ENCODE measurements at places on chromosomes 5 and 9.

GRCh38 chr9:89426384-89426961 is 71.4 kb downstream of the SEMA4D start:
- DNase-seq, result no peak

DNA sequence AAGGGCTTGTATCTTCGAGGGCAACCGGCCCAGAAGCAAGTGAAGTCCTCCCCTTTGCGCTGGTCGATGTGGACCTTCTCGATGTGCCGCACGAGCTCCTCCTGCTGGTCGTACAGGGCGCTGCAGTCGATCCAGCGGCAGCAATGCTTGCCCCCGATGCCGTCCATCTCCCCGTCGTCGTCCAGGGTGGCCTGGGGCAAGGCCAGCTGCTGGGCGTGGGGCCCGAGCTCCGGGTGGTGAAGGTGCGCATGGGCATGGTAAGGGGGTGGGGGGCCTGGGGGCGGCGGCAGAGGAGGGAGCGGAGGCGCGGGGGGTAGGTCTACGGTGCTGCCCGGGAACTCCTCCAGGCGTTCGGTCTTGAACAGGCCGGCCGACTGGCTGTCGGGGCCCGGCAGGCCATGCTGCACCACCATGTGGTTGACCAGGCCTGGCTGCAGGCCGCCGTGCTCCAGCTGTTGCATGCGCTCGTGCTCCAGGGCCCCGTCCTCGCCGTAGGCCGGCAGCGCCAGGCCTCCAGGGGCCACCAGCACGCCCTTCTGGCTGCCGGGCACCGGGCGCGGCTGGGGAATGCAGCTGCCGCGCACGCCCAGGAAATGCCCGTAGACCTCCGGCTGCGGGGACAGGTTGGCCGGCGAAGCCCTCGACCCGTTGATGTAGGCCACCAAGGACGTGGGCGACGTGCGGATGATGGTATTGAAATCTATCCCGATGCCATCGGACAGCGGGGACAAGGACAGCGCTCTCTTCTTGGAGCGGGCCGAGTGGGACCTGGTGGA is 181.8 kb downstream of the GLIS3 start:
- DNase-seq, result no peak

DNA sequence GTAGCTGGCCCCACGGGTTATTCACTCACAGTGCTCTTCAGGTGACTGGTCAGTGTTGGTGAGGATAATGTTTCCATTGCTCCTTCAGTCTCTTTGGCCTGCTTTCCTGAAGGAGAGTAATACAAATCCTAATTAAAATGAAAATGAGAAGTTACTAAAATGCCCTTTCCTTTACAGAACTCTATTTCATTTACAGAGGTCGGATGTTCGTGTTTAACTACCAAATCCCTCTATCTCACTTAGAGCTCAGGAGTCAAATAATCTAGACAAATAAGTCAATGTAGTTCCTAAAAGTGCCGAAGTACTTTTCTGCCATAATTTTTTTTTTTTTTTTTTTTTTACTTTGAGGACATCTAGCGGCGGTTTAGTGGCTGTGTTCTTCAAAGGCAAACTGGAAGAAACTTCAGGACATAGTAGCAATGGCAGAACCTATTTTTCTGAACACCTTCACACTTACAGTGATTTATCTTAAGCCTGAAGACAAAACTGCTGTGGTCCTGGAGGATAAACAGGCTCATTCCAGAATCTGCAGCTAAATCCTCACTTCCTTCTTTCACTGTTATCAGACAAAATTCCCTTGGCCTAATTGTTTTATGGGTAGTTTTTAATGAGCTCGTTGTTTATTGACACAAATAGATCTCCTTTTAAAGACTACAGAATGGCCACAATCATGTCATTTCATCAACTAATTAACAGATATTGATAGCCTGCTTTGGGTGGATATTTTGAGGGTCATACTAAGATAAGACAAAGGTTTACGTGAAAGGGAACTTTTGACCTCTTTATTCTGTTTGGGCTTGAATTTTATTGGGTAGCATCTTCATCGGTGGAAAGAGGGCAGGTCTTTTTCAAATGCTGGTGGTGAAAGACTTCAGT is 207.6 kb upstream of the DMRTA1 start:
- DNase-seq, result no peak

GRCh38 chr5:96070622-96071225 is 109.1 kb upstream of the ELL2 start:
- no peak for DNase-seq

GRCh38 chr5:90747693-90748092 is 189.1 kb downstream of the ADGRV1 start:
- DNase-seq, result no peak

- no peak for DNase-seq
Measured at GRCh38 chr9:38062498-38063362, 6.3 kb downstream of the SHB start.
